ENCODE measurements at places on chromosomes 11 and 22.

GRCh38 chr22:17120281-17120680 lies 879 bp downstream of the TMEM121B start:
- no peak for DNase-seq

GRCh38 chr11:27004103-27004502 lies 10.2 kb downstream of the FIBIN start:
- no peak for DNase-seq

DNA sequence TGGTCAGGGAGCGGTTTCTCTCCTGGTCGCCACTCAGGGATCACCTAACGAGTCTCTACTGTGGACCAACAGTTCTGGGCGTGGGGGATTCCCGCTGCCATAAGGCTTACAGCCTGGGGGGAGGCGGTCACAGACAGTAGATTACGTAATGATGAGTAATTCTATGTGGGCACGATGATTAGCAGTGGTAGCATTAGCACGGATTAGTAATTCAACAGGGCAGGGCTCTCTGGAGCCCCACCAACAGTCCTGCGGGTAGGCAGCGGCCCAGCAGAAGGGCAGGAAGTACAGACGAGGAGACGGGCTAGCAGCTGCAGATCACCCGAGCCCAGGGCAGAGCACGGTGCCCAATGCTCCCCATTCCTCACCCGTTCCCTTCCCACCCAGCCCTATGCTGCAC lies 3.6 kb downstream of the SHISAL1 start:
- DNase-seq: no peak

DNA sequence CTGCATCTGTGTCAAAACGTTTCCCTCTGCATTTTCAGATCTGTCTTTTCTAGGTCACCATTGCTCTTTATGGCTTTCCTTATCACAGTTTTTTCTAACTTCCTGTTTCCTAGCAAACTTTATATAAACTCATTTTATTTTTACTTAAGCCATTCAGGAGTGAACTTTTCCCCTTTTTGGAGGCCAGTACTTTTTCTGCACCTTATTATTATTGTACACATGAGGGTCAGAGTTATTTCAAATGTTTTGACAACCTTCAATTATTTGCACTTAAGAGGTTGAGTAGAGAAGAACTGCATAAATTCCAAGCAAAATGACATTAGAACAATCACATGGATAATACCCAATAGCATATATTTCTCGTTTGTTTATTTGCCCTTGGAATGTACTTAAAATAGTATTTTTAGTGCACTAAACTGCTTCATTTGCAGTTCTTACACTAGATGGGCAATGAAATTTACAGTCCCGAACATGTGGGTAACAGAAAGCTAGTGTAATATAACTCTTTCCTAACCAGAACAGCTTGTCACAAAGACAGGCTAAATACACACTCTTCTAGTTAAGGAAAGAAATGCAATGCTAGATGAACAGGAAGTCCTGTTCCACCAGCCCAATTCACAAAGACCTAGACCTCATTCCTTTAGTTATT lies 79.5 kb downstream of the UBASH3B start:
- DNase-seq: no peak

- DNase-seq: no peak
Observed at GRCh38 chr11:1074244-1075221, at the start of gene MUC2. Gene MUC2, plus strand, starts transcription at chr11:1074874.

DNA sequence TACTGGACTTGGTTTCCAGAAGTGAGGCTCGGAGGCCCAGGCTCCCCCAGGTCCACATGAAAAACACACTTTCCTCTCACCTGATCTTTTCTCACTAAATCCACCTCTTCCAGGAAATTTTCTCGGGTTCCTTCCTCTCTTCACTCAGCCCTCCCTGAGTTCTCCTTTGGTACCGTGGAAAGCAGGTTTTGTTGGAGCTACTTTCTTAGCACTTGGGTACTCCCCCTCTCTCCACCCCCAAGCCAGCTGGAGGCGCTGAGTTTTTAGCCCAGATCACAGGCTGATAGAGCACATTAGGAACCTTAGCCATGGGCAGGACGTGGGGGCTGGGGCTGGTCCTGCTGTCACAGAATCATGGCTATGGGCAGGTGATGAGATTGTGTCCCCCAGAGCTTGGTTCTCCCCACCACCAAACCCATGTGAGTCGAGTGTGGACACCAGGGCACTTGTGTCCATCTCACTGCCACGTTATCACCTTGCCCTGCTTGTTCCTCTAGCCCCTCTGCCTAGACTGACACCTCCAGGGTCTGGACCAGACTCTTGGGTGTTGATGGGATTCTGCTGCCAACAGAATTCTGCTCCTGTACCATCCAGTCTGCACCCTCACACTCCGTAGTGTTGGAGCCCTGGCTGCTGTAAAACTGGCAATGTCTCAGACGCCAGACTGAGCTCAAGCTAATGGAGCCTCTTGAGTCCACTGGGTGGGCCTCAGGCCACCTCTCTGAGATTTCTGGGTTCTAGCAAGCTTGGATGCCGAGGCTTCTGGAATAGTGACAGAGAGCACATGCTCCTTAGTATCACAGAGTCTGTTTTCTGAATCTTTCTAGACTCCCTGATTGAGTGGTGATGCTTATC lies 74.9 kb upstream of the NARS2 start:
- DNase-seq: no peak

Data from GM19239 (cell line).